ENCODE measurements at places on chromosomes 16 and 17.

DNA sequence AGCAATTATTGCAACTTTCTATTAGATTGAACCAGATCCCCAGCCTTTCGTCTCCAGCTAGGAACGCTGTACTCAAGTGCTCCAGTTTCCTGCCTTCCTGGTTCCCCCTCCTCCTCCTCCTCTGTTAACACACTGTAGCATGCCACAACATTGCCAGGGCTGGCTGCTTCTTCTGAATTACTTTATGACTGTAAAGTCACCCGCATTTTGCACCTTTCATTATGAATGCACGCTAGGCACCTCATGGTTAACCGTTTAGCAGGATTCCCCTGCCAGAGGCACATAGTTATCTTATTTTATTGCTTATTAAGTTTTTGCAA is 4.5 kb downstream of the ZNF423 start:
- no peak for DNase-seq

DNA sequence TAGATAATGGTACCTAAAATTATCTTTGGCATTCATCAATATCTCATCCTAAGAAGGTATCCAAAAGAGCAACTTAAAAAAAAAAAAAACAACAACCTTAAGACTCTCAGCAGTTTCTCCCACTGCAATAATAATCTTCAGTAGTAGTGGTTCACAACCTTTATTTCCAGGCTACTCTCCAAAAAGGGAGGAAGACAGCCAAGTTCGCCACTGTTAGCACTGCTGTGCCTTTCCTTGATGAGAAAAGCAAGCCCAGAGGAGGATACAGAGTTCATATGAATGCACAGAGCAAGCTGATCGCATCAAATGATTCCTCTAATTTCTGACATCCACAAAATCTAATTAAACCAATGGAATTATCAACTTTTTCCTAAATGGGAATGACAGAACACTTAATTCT is 199.4 kb downstream of the AATF start:
- DNase-seq: no peak

DNA sequence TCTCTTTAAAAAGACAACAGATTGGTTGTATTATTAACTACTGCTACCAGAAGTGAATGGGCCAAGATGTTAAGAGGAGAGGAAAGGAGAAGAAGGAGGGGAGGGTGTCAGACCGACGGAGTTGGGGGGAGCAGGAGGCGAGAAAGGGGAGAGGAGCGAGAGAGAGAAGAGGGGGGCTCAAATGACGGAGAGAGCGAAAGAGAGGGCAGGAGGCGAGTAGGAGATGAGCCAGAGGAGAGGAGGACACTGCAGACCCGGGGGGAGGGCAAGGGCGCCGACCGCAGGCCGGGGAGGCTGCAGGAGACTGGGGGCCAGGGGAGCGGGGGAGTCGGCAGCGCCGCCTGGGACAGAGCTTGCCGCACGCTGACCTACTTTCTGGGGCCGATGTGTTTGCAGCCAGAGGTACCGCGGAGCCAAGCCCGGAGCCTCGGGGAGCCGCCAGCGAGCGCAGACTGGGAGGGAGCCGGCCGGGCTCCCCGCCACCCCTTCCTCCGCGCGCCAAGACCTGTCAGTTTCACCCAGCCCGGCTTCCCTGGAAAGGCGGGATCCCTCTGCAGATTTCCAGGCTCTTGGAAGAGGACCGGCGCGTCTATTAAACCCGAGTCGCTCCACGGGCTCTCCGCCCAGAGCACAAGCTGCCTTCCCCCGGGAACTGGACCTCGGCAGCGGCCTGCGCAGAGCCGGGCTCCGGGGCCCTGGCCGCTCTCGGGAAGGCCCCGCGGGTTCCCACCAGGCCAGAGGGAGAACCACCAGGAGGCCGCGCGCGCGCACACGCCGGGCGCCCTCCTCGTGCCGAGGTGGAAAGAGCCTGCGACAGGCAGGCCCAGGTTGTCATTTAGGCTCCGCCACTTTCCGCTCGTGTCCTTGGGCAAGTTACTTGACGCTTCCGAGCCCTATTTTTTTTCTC is 74.6 kb downstream of the CMC2 start:
- DNase-seq: peak; percentile 74

DNA sequence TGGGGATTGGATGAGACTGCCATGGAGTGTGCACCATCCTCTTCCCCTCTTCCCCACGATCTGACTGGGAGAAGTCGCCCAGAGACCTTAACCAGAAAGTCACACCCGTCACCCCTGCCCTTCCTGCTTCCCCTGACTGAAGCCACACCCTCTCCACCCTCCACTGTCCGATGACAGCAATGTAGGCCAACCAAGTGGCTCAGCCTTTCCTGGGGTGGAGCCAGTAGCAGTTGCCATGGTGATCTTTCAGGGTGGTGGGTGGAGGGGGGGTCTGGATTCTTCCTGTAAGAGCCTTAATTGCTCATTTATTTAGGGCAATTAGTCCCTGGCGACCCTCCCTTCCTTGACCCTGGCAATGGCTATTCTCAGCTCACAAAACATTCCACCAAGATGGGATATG is 37.5 kb upstream of the PHB1 start:
- DNase-seq: no peak

GRCh38 chr16:54373534-54374520 is 87.2 kb upstream of the IRX3 start:
- DNase-seq: peak; percentile 96

DNA sequence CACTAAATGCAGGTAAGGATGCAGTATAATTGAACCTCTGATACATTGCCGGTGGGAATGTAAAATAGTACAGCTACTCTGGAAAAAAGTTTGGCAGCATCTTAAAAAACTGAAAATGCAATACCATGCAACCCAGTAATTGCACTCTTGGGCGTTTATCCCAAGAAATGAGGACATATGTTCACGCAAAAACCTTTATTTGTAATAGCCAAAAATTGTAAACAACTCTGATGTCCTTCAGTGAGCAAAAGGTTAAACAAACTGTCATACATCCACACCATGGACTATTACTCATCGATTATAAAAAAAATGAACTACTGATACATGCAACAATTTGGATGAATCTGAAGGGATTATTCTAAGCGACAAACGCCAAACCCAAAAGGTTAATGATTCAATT is 16.9 kb downstream of the SYNRG start:
- no peak for DNase-seq

DNA sequence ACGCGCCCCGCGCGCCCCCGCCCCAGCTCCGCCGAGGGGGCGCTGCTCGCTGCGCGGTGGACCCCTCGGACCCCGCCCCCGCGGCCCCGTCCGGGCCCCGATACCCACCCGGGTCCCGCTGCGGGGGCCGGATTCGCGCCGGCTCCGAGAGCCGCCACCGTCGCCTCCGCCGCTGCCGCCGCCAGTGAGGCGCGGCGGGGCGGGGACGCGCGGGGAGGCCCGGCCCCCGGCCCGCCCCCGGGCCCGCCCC is at the start of gene TBC1D16:
TBC1D16 (minus strand) TSS at position 186 of the 250 bp plus-strand sequence. CDS start 22,325 bp downstream, outside the sequence.
- no peak for DNase-seq

- DNase-seq: no peak
Measured at GRCh38 chr16:50151322-50151721, 1.8 kb upstream of the TENT4B start.

- no peak for DNase-seq
Measured at GRCh38 chr16:15715221-15715620, 65.2 kb downstream of the NDE1 start.

- DNase-seq: peak; percentile 24
Measured at GRCh38 chr17:62062302-62062701, 2.8 kb downstream of the MED13 start.

DNA sequence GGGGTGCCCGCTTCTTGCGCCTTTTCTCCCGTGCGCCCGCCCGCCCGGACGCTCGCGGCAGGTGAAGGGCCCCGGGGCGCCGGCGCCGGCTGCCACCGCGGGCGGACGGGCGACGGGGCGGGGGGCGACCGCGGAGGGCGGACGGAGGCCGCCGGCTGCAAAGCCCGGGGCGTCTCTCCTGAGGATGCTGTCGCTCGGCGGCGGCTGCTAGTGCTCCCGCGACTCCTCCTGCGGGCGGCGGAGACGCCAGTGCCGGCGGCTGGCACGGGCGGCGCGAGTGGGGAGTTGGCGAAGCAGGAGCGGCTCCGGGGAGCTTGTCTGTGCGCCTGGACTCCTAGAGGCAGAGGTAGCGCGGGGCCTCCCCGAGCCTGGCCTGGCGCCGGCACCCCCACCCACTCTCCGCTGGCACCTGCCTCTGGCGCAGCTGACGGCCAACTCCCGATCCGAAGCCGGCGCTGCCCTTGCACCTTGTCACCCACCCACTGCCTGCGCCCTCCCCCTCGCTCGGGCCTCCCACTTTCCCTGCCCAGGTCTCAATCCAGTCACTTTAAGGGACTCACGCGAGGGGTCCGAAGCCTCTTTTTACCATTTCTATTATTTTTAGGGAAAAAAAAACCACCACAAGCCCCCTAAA is at the start of gene FAM20A:
FAM20A (minus strand) TSS at position 437 of the 634 bp plus-strand sequence. CDS start 701 bp downstream, outside the sequence.
- no peak for DNase-seq

- DNase-seq: no peak
Measured at GRCh38 chr17:34733333-34733732, 154.0 kb downstream of the TMEM132E start.

- no peak for DNase-seq
Measured at GRCh38 chr16:88430524-88431446, 22.3 kb upstream of the ZFPM1 start.

Data from ELR (cell line).